ENCODE measurements at places on chromosomes 4 and X. TPM values are rescaled to one million over a fixed set of nuclear protein-coding genes. Genes with fewer than 3 reads are reported as not detected.

- peak overlapping the region; percentile 70 for H3K27ac ChIP-seq
- H3K4me1 ChIP-seq, result peaks cover 18% of the 10 kb centered on the region
- no peak for DNase-seq
- H3K27me3 ChIP-seq, result no peaks in the 10 kb centered on the region
- no peak overlapping the region for H3K4me3 ChIP-seq
Observed at GRCh38 chrX:112832481-112833095, 8.0 kb downstream of the AMOT start.

Gene SH3TC1
- 4.7 TPM for total RNA-seq

- no peaks in the 10 kb centered on the region for H3K36me3 ChIP-seq
- no peak overlapping the region for H3K4me3 ChIP-seq
- H3K27me3 ChIP-seq, result no peaks in the 10 kb centered on the region
Observed at GRCh38 chr4:48902266-48902665, 4.3 kb downstream of the OCIAD2 start.

Gene CRMP1
- 0.44 TPM for total RNA-seq

Gene CTAG1A
- total RNA-seq, result not detected

GRCh38 chr4:73964862-73965611 is 16.8 kb downstream of the PF4 start:
- no peak for DNase-seq
- no peak overlapping the region for H3K27ac ChIP-seq
- no peak overlapping the region for H3K4me3 ChIP-seq
- H3K27me3 ChIP-seq, result no peaks in the 10 kb centered on the region
- no peaks in the 10 kb centered on the region for H3K36me3 ChIP-seq

Gene GRIA3
- 0.10 TPM for total RNA-seq

Gene TSPAN7
- total RNA-seq, result 144 TPM

DNA sequence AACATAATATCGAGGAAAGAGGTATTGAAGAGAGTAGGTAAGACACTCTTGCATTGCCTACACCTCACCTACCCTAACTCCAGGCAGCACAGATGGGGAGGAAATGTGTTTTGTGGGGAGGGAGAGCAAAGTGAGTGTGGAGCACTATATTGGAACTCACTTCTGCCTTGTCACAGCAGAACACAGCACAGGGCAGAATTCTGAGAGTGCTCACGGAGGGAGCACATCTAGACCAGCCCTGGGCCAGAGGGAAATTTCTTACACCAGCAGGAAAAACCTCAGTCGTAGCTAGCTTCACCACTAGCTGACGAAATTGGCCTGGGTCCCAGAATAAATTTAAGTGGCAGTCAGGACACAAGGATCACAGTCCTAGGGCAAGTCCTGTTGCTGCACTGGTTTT is 517.3 kb downstream of the TMA16 start:
- no peak overlapping the region for H3K4me3 ChIP-seq
- no peaks in the 10 kb centered on the region for H3K36me3 ChIP-seq
- no peaks in the 10 kb centered on the region for H3K27me3 ChIP-seq
- H3K4me1 ChIP-seq, result no peaks in the 10 kb centered on the region

- no peaks in the 10 kb centered on the region for H3K4me1 ChIP-seq
- no peak overlapping the region for H3K4me3 ChIP-seq
- no peaks in the 10 kb centered on the region for H3K27me3 ChIP-seq
- no peaks in the 10 kb centered on the region for H3K36me3 ChIP-seq
- H3K27ac ChIP-seq, result no peak overlapping the region
- no peak for DNase-seq
Observed at GRCh38 chr4:17698116-17698515, 83.3 kb downstream of the FAM184B start.

Gene OPRPN
- total RNA-seq, result not detected

GRCh38 chr4:98394134-98394533 is 132.9 kb downstream of the RAP1GDS1 start:
- no peaks in the 10 kb centered on the region for H3K4me1 ChIP-seq
- DNase-seq, result no peak
- H3K27ac ChIP-seq, result no peak overlapping the region
- no peaks in the 10 kb centered on the region for H3K27me3 ChIP-seq
- no peak overlapping the region for H3K4me3 ChIP-seq
- H3K36me3 ChIP-seq, result peaks cover 4% of the 10 kb centered on the region

DNA sequence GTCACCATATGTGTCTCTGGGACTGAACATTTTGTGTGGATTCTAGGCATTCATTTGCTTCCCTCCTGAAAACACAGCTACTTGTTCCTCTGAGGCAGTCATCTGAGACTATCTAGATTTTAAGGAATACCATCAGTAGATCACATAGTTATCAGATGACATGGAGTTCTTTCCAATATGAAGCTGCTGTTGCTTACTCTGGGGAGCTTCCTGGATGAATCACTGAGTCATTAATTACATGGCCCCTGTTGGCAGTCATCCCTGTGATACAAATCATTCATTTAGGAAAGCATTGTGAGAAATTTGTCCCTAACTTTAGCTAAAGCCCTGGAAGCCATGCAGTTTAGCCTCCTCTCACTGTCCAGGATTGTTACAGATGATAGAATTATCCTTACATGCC is 98.2 kb upstream of the ARSJ start:
- no peaks in the 10 kb centered on the region for H3K36me3 ChIP-seq
- no peak overlapping the region for H3K27ac ChIP-seq
- no peak for DNase-seq
- no peaks in the 10 kb centered on the region for H3K27me3 ChIP-seq
- H3K4me1 ChIP-seq, result no peaks in the 10 kb centered on the region

GRCh38 chrX:134761788-134762187 is 103.5 kb upstream of the PLAC1 start:
- no peak for DNase-seq
- H3K36me3 ChIP-seq, result no peaks in the 10 kb centered on the region
- no peaks in the 10 kb centered on the region for H3K27me3 ChIP-seq
- H3K4me1 ChIP-seq, result no peaks in the 10 kb centered on the region

DNA sequence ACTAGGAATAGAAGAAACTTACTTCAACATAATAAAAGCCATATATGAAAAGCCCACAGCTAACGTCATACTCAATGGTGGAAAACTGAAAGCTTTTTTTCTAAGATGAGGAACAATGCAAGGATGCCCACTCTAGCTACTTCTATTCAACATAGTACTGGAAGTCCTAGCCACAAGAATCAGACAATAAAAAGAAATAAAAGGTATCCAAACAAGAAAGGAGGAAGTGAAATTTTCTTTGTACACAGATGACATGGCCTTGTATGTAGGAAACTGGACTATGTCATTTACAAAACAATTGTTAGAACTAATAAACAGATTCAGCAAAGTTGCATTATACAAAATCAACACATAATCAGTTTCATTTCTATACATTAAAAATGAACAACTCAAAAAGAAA is 25.5 kb upstream of the NXT2 start:
- no peak for DNase-seq
- H3K36me3 ChIP-seq, result no peaks in the 10 kb centered on the region

DNA sequence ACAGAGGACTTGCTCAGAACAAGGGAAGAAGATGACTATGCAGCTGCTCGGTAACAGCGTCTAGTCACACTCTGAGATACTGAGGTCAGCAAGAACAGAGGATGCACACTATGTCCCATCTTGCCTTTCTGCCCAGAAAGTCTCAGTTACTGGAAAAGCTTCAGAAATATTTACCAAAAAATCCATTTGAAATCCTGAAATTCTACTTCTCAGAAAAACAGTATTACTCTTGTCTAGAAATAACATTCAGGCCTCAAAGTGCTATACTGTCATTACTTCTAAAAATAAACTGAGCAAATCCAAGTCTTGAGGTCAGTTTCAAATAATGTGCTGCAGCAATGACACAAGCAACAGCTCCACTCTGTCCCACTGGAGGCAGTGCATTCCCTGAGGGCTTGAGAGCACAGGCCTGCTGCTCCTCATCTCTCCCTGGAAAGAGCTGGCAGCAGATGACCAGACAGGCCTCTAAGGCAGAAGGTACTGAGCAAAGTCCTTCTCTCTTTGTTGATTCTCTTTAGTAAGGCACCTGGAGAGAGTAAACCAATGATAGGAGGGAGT is 76.9 kb downstream of the CAMK2D start:
- no peaks in the 10 kb centered on the region for H3K36me3 ChIP-seq
- peaks cover 41% of the 10 kb centered on the region for H3K4me1 ChIP-seq
- DNase-seq, result peak; percentile 62
- H3K27me3 ChIP-seq, result no peaks in the 10 kb centered on the region
- H3K27ac ChIP-seq, result peak overlapping the region; percentile 82
- peak overlapping the region; percentile 17 for H3K4me3 ChIP-seq

Gene CFAP47
- not detected for total RNA-seq

Gene CCSER1
- 0.86 TPM for total RNA-seq

Gene GUCY1B1
- total RNA-seq, result 3.6 TPM

DNA sequence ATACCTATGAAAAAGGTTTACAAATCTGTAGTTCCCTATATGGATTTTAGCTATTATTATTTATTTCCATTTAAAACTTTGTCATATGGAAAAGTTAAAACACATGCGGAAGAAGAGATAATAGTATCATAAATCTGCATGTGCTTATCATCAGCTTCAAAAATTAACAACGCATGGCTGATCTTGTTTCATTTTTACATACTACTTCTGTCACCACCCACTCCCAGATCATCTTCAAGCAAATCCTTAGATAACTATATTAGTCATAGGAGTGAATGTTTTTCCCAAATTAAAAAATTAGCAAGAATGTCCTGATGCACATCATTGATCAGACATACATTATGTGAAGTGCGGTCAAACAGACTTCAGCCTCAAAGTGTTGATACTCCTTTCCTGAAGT is 24.6 kb upstream of the MOB1B start:
- no peaks in the 10 kb centered on the region for H3K4me1 ChIP-seq
- no peak overlapping the region for H3K4me3 ChIP-seq
- no peaks in the 10 kb centered on the region for H3K27me3 ChIP-seq
- H3K27ac ChIP-seq, result no peak overlapping the region

DNA sequence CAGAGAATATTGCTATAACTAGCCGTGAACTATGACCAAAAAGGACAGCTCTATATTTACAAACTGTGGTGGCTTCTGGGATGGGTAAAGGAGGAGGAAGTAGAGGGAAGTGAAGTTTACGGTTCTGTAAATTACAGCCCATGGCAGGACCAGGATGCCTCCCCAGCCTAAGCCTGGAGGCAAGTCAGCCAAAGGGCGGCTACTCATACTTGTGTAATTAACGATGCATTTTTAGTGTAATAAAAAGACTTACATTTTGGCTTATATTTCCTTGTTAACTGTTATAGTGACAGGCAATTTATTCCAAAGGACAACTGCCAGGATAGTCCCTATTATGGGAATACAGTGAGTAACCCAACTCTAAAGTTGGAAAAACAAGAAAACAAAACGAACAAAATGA is 139.9 kb upstream of the OTUD4 start:
- DNase-seq, result no peak
- no peak overlapping the region for H3K4me3 ChIP-seq
- H3K27ac ChIP-seq, result no peak overlapping the region
- H3K4me1 ChIP-seq, result no peaks in the 10 kb centered on the region

DNA sequence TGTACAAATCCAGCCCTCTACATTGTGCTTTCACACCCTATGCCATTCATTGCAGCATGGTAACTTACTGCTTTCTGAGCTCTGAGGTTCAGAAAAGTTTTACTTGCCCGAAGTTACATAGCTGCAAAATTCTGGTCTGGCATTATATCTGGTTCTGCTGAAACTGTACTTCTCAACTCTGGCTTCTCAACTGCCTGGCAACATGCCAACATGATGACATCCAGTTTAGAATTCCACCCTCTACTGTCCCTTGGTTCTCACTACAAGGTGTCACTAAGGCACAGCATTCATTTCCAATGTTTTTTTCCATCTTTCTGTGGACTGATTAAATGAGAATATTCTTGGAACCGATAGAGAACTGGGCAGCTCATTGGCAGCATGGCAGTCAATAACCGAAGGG is 242.9 kb upstream of the PRPS2 start:
- H3K36me3 ChIP-seq, result no peaks in the 10 kb centered on the region
- no peak overlapping the region for H3K4me3 ChIP-seq
- H3K27me3 ChIP-seq, result no peaks in the 10 kb centered on the region

GRCh38 chr4:109157696-109158095 is 144.8 kb downstream of the COL25A1 start:
- H3K27me3 ChIP-seq, result no peaks in the 10 kb centered on the region
- no peaks in the 10 kb centered on the region for H3K4me1 ChIP-seq
- no peaks in the 10 kb centered on the region for H3K36me3 ChIP-seq
- H3K4me3 ChIP-seq, result no peak overlapping the region
- no peak for DNase-seq
- H3K27ac ChIP-seq, result no peak overlapping the region

GRCh38 chrX:46251755-46252154 is 293.5 kb downstream of the ZNF674 start:
- no peaks in the 10 kb centered on the region for H3K36me3 ChIP-seq
- H3K4me3 ChIP-seq, result no peak overlapping the region
- H3K27ac ChIP-seq, result no peak overlapping the region
- peaks cover 12% of the 10 kb centered on the region for H3K27me3 ChIP-seq
- no peak for DNase-seq

Gene TCEANC
- 4.1 TPM for total RNA-seq

- H3K4me1 ChIP-seq, result peaks cover 21% of the 10 kb centered on the region
- H3K4me3 ChIP-seq, result no peak overlapping the region
- no peaks in the 10 kb centered on the region for H3K27me3 ChIP-seq
Observed at GRCh38 chr4:128525992-128526630, 238.5 kb upstream of the PGRMC2 start.

- no peak for DNase-seq
- no peaks in the 10 kb centered on the region for H3K27me3 ChIP-seq
- no peak overlapping the region for H3K27ac ChIP-seq
- H3K4me1 ChIP-seq, result no peaks in the 10 kb centered on the region
Observed at GRCh38 chrX:39497702-39498265, 600.0 kb downstream of the BCOR start.

DNA sequence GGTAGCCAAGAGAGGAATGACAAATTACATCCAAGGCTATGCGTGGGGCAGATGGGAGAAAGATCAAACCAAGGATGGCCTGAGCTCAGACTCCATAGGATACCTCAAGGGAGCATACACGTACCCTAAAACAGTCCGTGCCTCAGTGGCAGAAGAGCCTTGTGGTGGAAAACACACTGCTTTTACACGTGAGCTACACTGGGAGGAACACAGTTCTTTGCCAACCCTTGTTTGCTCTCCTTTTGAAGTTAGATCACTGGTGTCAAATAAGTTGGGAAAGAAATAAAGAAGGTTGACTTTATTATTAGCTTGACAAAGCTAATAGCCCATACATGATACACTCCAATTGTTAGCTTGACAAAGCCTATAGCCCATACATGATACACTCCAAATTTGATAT is 141.9 kb downstream of the MGST2 start:
- DNase-seq, result no peak
- no peak overlapping the region for H3K4me3 ChIP-seq
- no peaks in the 10 kb centered on the region for H3K27me3 ChIP-seq
- no peak overlapping the region for H3K27ac ChIP-seq
- no peaks in the 10 kb centered on the region for H3K36me3 ChIP-seq
- H3K4me1 ChIP-seq, result peaks cover 15% of the 10 kb centered on the region

GRCh38 chr4:140061194-140061593 is 92.8 kb downstream of the MAML3 start:
- no peaks in the 10 kb centered on the region for H3K27me3 ChIP-seq
- no peak overlapping the region for H3K4me3 ChIP-seq
- H3K4me1 ChIP-seq, result peaks cover 14% of the 10 kb centered on the region
- no peak overlapping the region for H3K27ac ChIP-seq
- DNase-seq, result no peak

All from psoas muscle (tissue), 8 donors.